ENCODE measurements at places on chromosomes 5 and 9.

DNA sequence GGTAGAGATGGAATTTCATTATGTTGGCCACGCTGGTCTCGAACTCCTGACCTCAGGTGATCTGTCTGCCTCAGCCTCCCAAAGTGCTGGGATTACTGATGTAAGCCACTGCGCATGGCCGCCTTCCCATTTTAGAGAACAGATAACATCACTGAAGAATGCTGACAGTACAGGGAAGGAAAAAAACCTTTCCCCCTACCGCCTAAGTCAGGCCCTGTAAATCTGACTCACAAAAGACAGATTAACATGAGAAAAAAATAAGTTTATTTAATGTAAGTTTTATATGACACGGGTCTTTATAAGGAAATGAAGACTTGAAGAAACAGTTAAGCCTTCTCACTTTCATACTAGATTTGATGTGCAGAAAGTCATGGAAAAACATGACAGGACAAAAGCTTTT lies 227.2 kb upstream of the ZNF608 start:
- DNase-seq, result no peak

DNA sequence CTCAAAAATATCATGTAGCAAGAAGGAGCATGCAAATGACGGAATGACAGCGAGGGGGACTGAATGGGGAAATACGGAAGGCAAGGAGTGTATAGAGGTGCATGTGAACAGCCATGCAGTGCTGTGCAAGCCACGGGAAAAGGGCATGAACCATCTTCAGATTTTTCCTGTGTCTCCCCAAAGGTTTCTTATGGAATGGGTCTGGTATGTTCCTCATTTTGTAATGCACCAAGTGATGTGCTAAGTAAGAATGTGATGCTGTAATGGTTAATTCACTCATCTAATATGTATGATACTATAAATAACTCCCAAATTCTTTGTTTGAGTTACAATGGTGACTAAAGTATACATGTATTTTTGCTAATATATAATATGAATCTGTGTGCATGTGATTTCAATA lies 99.0 kb upstream of the DAB2 start:
- DNase-seq, result no peak

GRCh38 chr5:175688352-175689146 lies 30.7 kb downstream of the HRH2 start:
- DNase-seq, result no peak

DNA sequence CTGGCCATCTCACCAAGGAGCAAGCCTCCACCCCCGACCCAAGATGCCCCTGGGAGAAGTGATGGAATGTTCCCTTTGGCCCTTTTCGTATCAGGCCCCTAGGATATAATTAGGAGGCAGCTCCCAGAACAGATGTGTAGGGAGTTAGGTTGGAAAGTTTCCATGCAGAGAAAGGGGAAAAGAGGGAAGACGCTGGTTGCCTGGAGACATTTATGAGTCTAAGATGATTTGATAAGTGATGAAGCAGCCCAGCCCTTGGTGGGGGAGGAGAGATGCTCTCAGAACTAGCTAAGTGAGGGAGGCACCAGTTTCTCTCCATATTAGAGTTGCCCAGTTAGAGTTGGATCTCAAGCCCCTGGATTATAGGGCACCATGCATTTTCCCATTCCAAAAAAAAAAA lies 137.5 kb downstream of the GNA14 start:
- DNase-seq, result no peak

DNA sequence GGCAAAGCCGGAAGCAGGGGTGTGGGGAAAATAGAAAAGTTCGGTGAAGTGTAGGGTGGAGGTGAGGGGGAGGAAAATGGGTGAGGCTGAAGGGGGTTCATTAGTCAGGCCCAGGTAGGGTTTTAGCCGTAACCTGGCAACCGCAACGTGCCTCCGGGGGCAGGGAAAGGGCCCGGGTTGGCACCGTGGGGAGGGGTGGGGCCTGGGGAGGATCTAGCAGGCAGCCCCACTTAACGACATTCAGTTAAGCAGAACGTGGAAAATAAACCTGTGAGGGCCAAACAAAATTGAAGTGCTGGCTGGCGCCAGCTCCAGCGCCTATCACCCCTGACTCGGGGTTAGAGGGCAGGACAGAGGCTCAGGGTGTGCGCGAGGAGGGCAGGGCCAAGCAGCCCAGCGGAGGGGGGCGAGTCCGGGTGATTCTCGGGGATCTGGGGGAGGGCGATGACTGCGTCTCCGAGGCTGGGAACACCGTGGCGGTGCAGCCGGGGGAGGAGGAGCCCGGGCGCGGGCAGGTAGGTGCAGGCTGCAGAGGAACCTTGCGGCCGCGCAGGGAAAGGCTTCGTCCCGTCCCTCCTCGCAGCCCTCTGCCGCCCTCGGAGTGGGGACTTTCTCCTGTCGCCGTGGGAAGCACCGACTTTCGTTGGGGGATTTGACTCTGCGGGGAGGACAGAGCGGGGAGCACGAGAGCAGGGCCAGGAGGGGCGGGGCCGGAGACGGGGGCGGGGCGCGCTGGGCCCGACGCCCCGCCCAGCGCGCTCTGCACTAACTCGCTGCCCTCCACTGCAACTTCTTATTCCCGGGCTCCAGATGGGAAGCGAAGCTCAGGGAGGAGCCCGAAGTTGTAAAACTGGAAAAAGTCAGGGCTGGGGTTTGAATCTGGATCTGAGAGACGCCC lies 5.1 kb downstream of the RGS14 start:
- peak; percentile 67 for DNase-seq

DNA sequence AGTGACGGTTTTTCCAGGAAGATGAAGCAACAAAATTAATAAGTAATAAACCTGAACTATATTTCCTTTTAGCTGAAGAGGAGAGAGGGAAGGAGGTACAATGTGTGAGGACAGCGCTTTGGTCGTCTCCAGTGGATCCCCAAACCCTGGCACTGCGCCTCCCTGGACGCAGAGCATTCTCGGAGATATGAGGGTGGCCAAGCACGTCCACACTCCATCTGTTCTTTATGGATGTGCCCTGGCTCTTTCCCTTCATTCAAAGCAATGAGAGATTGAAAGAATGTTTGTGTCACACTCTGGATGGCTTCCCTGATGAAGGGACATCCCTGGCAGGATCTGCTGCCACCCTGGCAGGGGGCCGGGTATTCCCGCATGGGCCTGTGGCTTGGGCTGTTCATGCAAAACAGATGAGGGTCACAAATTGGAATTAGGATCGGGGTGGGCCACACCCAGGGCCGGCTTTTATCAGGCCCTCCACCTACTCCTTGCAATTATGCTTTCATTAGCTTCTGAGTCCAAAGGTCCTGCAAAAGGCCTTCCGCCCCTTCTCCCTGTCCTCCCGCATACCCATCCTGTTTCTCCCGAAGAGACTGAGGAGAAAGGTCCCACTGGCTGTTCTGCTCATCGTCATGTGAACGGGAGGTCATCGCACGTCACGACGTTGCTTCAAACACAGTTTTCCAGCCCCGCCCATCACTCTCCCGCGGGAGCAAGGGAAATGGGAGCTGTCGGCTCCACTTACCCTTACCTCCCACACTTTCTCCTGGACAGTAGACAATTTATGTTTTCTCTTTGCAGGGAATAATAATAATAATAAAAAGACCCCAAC lies 286.1 kb upstream of the IRX4 start:
- DNase-seq, result no peak

DNA sequence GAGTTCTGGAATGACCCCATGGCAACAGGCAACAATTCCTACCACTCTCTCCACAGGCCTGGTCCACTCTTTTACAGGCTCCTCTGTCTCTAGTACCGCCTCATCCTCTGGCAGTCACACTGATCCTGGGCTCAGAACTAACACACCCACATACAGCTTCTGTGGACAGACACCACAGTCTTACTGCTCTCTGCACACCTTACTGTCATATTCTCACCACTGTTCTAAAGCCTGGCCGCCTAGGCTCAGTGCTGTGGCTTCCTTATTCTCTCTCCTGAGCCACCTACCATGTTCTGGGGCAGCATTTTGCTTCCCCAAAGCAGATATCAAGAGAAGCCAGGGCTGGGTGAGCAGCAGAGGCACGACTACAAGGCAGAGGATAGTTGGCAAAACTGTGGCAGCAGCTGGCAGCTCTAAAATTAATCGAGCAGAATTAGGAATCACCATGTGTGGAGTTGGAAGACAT lies 14.8 kb downstream of the REEP5 start:
- DNase-seq, result no peak

DNA sequence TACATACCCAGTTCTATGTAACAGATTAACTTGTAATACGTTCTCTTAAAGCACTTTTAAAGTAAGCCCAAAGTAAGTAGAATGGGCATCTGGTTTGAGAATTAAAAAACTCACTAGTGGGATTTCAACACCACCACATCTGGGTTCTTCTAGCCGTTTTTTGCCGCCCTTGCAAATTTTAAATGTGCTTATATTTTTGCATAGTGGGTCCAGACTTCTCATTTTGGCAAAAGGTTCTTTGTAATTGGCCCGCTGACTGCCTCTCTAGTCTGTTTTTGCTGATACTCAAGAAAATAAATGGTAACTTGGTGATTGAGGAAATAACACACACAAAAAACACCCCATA lies 582 bp upstream of the FBXO4 start:
- DNase-seq, result no peak

DNA sequence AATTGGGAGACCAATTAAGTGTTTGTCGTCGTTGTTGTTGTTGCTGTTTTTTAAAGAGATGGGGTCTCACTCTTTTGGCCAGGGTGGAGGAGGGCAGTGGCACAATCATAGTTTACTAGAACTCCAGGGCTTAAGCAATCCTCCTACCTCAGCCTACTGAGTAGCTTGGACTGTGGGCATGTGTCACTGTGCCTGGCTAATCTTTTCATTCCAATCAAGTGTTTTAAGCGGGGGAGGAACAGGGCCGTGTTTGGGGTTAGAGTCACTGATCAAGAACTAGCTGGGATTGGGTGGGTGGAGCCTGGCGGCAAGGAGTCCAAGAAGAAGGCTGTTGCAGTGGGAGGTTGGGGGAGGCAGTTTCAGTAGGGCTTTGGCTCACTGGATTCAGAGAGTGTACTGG lies 13.8 kb downstream of the SNX30 start:
- no peak for DNase-seq

DNA sequence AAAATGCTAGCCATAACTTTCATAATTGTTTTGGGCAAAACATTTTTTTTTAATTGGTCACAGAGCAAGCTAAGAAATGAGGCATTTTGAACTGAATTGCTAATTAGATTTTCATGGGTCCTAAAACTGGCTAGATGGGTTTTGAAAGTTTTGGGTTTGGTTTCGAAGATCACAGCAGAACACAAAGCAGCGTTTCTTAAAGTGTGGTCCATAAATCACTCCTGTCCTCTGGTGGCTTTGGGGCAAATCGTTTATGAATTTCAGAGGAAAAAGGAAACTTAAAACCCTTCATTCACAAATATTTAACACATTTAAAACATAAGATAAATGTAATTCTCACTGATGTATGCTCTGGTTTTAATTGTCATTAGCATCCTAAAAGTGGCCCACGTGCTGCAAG lies 503.7 kb downstream of the SPATA31D1 start:
- DNase-seq, result no peak

DNA sequence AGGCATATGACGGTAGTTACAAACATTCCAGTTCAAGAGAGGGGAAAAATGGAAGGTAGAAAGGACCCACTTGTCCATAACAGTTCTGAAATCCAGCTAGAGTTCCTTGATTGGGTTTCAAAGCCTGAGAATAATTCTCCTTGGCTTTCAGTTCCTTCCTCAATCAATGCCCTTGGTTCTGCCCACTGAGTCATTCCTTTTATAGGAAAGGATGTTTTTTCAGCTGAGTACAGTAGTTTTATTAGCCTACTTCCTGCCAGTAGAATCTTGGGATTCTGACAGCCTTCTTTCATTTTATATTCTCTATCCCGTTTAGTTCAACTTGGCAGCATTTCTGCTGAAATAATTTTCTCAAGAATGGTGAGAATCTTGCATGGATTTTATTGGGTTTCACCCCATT lies 386.9 kb upstream of the SMC2 start:
- no peak for DNase-seq

Measured in suppressor macrophage treated with lipopolysaccharide for 4 hours (primary cell).